ENCODE measurements at places on chromosomes 3 and 15. TPM values are rescaled to one million over a fixed set of nuclear protein-coding genes. Genes with fewer than 3 reads are reported as not detected.

The GOLGA6B gene
- not detected for total RNA-seq

- no peak for DNase-seq
Observed at GRCh38 chr3:53202331-53203015, 41.5 kb downstream of the PRKCD start.

The ANKRD34C gene
- not detected for total RNA-seq

The IQCF2 gene
- not detected for total RNA-seq

GRCh38 chr15:38671675-38672254 lies 107.2 kb upstream of the RASGRP1 start:
- DNase-seq = no peak

The LHFPL4 gene
- total RNA-seq = under 0.01 TPM

DNA sequence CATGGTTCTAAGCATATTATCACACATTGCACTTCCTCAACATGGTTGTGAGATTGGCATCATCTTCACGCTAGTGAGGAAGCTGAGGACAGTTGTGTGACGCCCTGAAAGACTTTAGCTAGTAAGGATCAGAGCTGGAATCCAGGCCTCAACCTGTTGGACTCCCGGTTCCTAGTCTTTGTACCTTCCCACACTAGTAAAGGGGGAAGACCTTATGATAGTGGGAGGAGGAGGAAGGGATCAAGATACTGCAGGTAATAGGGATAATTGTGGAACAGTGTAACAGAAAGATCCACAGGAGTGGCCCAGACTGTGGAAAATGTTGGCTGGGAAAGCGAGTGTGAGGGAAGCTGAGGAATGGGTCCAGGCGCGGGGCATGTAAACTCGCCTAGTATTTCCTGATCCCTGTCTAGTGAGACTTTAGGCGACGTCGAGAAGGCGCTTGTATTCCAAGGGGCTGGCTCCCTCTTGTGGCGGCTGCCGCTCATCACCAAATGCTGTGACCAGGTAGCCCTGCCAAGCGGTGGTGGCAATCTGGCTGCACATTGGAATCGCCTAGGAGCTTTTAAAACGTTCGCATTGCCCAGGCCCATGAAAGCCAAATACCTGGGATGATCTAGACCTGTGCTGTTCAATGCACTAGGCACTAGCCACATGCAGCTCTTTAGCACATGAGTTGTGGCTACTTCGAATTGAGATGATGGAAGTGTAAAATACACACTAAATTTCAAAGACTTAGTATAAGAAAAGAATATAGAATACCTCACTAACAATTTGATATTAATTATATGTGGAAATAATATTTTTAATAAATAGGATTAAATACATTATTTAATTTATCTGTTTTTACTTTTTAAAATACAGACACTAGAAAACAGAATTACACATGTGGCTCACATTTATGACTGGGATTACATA lies 38.8 kb upstream of the CLDN18 start:
- DNase-seq = peak; percentile 40

The MME gene
- 152 TPM for total RNA-seq

DNA sequence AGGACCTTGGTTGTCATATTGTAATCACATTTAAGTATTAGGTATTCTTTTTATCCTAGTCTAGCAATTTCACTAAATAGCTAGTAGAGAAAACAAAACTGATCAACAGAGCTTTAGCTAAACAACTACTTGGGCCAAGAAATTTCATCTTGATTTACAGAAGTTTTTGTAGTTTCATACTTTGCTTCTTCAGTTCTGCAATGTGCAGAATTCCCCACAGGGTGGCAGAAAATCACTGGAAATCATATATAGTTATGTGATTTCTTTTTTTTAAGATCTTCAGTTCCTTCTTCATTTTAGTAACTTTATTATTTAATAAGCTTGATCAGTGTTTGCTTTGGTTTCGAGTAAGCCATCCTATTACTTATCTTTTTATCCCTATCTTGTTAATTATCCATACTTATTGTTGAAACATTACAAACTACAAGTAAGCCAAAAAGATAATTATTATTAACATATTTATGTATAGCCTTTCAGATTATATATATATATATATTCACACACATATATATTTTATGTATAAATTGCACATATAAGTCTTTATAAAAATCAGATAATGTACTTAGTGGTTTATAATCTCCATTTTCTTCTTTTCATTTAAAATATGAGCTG lies 2.2 kb upstream of the BNIP2 start:
- peak; percentile 71 for DNase-seq

The GNAT1 gene
- not detected for total RNA-seq

DNA sequence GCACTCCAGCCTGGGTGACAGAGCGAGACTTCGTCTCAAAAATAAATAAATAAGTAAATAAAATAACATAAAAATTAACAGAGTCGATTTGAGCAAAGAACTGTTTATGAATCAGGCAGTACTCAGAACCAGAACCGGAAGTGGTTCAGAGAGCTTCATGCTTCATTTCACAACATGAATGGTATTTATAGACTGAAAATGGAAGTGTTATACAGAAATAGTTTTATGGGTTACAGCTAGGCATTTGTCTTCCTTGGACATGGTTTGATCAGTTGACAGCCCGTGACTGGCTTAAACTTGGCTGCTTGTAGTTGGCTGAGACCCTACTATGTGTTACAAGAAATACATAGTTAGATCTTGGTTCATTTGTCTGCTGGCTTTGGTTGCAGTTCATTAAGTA lies 216.0 kb upstream of the MCTP2 start:
- no peak for DNase-seq

- peak; percentile 41 for DNase-seq
Observed at GRCh38 chr3:108404368-108404767, 106.0 kb downstream of the MYH15 start.

DNA sequence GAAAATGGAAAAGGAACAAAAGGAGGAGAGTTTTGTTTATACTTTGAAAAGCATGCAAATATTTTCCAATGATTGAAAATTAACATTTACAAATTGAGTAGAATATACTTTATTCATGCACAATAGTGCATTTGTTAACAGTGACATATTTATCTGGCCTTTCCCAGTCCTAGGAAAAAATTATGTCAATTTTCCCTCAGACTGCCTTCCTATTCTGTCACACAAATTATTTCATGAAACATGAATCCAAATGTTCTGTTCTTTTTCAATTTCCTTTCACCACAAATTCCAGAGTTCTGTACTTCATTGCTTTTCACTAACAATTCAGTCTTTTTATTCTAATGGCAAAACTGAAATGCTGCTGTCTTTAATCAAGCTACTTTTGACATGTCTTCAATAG lies 945.1 kb downstream of the ROBO1 start:
- DNase-seq = no peak

The GOLGA6L9 gene
- total RNA-seq = 1.5 TPM

DNA sequence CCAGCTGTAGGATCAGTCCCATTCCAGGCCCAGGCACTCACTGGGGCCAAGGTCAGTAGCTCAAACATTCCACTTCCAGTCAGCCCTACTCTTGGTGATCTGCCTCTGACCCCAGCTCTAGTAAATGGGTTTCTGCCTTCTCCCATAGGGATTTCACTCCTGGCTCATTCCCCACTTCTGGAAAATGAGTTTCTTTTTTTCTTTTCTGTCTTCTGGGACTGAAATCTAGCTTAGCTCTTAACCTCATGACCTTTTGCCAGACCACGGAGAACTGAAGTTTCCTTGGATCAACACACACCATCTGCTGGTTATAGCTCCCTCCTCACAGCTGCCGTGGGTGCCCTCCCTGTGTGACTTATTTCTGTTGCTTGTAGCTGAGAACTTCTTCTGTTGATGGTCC lies 21.3 kb downstream of the MME start:
- peak; percentile 98 for DNase-seq

- no peak for DNase-seq
Observed at GRCh38 chr3:150760431-150761200, 2.4 kb downstream of the SIAH2 start.

DNA sequence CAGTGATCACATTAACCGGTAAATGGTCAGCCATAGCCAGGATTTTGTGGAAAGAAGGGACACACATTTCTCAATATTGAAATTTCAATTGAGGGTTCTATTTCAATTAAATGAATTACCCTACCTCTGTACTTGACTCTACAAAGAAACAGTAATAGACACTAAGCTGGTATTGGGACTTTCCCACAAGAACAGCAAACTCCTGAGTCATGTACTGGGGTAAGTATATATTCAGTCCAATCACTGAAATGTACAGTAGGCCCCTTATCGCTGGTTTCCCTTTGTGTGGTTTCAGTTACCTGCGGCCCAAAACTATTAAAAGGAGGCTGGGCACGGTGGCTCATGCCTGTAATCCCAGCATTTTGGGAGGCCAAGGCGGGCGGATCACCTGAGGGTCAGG lies 17.6 kb downstream of the ASB14 start:
- no peak for DNase-seq

DNA sequence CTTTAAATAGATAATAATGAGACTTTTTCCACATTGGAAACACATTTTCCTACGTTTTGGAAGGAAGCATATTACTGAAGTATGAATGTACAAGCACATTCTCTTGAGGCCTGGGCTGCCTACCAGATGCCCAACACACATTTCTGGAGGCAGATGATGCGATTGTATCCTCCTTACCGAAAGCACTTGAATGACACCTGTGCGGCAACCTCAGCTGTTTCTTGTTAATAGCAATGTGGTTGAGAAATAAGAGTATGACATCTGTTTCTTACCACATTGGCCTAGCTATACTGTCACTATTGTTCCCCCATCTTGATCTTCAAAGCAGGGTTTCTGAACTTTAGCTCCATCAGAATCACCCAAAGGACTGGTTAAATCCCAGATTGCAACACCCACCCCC lies 84.8 kb downstream of the ARPP21 start:
- DNase-seq = no peak

The CPLX3 gene
- not detected for total RNA-seq

DNA sequence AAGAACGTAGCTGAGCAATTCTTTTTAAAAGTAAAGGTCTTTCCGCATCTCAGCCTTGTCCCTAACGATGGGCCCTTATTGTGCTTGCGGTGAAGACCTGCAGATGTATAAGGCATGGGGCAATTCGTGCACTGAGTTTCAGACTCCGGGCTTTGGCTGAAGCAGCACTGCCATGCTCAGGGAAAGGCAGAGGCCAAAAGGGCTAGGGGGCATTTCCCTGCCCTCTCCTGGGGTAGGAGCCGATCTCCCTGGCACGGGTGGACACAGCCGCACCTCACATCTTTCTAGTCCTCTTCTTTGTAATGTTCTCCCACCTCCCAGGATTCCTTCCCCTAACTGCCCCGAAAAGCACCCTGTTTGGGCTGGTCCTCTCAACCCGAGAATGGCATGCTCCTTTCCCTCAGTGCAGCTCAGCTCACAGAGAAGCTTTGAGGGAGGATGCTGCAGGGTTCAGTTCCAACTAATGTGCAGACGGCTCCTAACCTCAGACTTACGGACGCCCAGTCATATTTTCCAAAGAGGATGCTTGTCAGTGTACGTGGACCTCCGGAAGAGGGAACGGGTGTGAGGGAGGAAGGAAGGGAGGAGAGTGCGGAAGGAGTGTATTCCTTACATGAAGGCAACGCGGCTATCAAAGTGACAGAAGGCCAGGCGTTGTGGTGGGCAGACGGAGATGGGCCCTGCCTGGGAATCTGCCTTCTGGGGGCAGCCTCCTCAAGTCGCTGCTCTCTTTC lies 61.2 kb downstream of the SYNM start:
- DNase-seq = no peak

DNA sequence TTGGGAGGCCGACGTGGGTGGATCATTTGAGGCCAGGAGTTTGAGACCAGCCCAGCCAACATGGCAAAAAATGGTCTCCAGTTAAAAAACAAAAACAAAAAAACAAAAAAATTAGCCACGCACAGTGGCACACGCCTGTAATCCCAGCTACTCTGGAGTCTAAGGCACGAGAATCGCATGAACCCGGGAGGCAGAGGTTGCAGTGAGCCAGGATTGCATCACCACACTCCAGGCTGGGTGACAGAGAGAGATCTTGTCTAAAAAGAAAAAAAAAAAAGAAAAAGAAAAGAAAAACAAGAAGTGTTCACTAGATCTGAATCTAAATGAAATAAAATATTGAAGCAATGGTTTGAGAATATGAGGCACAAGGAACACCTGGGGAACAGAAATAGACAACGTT lies 36.7 kb downstream of the SLC9A9 start:
- DNase-seq = peak; percentile 53

- DNase-seq = no peak
Observed at GRCh38 chr3:49831341-49831740, 17.6 kb upstream of the UBA7 start.

DNA sequence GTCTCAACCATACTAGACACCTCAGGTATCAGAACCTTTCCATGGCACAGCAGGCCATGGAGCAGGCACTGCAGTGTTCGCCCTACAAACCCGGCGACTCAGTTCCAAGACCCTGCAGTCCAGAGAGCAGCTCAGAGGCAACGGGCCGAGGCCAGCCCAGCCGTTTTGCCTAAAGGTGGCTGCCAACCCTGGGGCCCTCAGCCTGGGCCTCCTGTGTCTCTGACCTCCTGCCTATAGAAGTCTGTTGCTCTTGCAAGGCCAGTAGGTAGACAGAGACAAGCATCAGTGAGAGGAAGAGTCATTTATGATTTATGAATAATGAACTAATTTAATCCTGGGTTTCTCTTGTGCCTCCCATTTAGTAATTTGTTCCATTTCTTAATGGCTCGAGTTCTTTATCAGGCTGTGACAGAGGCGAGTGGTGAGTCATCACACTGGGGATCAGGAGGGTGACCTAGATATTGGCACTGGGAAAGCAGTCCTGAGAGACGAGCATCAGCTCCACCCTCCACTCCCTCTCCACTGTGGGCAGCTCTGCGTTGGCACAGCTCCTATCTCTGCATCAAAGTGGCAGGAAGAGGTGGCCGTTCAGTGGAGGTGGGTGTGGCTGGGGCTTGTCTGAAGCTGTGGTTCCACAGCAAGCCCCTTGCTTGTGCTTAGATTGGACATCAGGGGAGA lies 79.8 kb downstream of the ABHD5 start:
- peak; percentile 52 for DNase-seq

DNA sequence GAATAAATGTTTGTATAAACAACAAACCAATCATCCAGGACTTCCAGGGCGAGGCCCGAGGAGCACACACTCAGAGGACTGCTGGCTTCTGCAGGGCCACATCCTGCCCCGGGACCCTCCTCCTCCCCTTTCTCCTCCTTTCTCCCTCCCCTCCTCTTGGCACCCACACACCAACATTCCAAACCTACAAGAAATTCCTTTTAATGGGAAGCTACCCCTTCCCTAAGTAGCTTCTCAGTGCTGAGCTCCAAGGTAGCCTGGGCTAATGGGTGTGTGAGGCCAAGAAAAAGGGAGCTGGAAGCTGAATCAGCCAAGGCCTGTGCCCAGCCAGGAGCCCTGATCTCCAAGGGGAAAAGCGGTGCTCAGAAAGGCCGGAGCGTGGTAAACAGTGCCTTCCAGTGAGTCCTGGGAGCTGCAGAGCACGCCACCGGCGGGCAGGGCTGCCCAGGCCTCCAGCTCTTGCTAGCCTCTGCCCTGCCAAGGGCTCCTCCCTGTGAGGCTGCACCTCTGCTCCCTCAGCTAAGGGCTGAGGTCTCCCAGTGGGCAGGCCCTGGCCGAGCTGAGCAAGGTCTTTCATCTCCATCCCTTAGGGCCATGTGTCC lies 3.9 kb downstream of the ITIH3 start:
- peak; percentile 54 for DNase-seq

The CDHR4 gene
- not detected for total RNA-seq

The MAGI1 gene
- 15.7 TPM for total RNA-seq

DNA sequence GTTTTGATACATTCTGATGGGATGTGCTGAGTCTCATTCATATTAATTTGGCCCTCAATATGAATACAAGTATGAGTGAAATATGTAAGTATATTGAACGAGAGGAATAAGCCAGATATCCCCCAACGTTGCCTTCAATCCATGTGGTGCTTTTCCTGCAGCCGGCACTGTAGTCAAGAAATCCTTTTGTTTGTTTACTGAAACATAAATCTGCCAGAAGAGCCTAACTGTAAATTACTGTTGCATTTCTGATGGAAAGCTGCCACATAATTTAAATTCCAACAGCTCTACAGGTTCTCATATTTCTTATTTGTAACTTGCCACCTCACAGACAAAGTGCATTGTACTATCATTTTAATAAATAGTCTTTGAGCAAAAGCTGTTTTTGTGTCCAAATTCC lies 314.0 kb downstream of the KBTBD8 start:
- DNase-seq = no peak
